OCI-M1 (cell line): ENCODE measurements at places on chromosomes 11 and 22.
A peak's percentile ranks its signal among the peaks of the same experiment; 100 is the strongest.

GRCh38 chr11:71269603-71270511, 17.5 kb upstream of the SHANK2 start:
- no peak for DNase-seq

DNA sequence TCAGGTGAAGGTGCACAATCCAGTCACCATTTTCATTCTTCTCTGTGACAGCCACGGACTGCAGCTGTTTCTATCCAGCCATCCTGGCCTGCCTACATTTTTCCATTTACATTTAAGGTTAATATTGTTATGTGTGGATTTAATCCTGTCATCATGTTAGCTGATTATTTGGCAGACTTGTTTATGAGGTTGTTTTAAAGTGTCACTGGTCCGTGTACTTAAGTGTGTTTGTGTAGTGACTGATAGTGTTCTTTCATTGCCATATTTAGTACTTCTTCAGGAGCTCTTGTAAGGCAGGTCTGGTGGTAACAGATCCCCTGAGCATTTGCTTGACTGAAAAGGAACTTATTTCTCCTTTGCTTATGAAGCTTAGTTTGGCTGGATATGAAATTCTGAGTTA, 364.2 kb downstream of the JRKL start:
- DNase-seq: no peak

- DNase-seq: no peak
Measured at GRCh38 chr11:126029805-126030204, 32.9 kb downstream of the CDON start.

DNA sequence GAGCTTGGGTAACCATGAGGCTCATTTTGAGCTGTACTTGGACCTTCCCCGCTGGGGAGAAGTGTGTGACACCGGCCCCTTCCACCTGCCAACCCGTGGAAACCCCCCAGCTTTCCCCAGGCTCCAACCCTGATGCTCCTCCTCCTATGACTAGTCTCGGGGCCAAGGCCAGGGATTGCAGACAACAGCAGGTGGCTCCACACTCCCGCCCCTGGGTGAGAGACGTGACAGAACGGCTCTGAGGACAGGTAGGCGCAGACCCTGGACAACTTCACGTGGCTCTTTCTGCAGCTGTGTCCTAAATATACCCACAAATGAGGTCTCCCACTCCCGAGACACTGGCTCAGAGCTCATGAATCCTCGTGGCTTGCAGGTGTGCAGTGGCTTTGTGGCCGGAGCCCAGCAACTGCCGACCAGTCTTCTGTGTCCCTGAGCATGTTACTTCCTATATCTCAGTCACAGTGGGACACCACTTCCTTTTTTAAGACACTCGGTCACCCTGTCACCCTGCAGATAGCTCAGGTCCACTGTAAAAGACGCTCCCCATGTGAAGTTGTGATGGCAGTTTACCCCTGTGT, 55.2 kb downstream of the NECTIN1 start:
- peak; percentile 76 for DNase-seq

GRCh38 chr11:75773595-75774353, 5.2 kb downstream of the DGAT2 start:
- peak; percentile 90 for DNase-seq

GRCh38 chr11:76612226-76612625, 58.3 kb downstream of the LRRC32 start:
- DNase-seq: no peak

DNA sequence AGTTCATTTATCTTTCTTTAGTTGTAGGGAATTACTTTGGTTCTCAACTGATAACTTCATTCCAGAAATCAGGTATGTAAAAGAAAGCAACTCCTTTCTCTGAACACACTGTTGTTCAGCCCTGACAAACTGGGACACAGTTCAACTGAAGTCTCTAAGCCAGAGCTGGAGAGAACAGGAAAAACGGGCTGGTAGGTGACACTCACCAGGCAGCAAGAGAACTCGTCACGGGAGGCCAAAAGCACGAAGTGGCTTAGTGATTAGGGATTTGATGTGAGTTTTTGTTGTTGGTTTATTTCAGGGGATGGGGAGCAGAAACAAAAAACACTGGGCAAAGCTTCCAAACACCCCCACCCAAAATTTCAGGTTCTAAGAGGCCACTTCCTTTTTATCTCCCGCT, 54.1 kb downstream of the MYH9 start:
- DNase-seq: no peak

DNA sequence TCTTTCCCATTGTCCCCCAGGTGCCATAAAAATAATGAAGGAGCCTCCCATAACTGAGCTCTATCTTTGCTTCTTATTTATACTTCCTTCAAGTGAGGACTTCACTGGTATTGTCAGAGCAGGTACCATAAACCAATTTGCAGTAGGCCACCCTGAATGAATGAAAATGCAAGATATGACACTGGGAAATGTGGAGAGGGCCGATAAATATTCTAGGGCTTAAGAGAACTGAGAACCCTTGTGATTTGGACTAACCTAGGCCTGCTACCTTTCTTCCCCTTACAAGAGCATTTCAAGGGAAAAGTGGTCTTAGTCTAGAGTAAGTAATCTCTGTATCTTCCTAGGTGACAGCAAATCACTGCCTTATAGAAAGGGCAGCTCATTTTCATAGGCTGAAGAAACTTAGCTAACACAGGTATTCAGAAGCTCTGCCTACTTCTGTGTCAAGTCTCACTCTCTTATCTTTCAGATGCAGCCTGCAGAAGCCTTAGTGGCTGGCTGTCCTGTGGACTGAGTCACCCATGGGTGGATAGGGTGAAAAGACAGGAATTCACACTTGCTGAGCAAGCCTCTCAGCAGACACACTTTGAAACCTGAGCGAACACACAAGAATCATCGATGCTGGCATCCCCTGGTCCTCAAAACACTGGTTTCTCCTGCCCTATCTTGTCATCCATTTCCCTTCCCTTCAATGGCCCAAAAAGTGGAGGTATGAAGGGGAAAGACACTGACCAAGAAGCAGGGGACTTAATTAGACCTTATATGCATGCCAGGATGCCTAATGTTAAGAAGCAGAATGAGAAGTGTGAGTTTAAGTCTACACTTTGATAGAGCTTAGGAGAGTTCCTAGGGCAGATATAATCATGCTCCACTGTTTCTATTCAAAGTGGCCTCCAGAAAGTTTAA, 15.2 kb downstream of the NRIP3 start:
- DNase-seq: peak; percentile 87

DNA sequence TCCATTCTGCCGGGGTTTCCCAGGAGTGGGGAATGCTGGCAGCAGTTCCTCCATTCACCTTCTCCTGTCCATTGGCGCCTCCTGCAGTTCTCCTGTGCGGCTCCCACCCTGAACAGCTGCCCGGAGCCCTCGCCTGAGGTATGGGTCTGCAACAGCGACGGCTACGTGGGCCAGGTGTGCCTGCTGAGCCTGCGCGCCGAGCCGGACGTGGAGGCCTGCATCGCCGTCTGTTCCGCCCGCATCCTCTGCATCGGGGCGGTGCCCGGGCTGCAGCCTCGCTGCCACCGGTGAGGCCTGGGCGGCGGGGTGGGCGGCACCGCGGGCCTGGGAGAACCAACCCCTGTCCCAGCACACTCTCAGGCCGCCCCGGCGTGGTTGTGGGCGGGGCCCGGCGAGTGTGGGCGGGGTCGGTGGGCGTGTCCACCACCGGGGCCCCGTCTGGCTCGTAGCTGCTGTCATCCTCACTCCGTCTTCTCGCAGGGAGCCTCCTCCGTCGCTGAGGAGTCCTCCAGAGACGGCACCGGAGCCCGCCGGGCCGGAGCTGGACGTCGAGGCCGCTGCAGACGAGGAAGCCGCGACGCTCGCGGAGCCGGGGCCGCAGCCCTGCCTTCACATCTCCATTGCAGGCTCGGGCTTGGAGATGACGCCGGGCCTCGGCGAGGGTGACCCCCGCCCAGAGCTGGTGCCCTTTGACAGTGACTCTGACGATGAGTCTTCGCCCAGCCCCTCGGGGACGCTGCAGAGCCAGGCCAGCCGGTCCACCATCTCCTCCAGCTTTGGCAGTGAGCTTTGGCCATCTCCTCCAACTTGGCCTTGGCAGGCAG, 14.0 kb upstream of the RELT start:
- DNase-seq: no peak

- peak; percentile 52 for DNase-seq
Measured at GRCh38 chr11:66851698-66852465, 5.0 kb upstream of the LRFN4 start.

- DNase-seq: peak; percentile 94
Measured at GRCh38 chr11:77851503-77851902, 30.6 kb downstream of the AAMDC start.

- DNase-seq: no peak
Measured at GRCh38 chr22:27740202-27740748, 61.3 kb downstream of the MN1 start.

- DNase-seq: no peak
Measured at GRCh38 chr11:121372671-121373429, 79.3 kb upstream of the SORL1 start.

GRCh38 chr11:130571947-130572584, 123.6 kb downstream of the ADAMTS15 start:
- DNase-seq: no peak

DNA sequence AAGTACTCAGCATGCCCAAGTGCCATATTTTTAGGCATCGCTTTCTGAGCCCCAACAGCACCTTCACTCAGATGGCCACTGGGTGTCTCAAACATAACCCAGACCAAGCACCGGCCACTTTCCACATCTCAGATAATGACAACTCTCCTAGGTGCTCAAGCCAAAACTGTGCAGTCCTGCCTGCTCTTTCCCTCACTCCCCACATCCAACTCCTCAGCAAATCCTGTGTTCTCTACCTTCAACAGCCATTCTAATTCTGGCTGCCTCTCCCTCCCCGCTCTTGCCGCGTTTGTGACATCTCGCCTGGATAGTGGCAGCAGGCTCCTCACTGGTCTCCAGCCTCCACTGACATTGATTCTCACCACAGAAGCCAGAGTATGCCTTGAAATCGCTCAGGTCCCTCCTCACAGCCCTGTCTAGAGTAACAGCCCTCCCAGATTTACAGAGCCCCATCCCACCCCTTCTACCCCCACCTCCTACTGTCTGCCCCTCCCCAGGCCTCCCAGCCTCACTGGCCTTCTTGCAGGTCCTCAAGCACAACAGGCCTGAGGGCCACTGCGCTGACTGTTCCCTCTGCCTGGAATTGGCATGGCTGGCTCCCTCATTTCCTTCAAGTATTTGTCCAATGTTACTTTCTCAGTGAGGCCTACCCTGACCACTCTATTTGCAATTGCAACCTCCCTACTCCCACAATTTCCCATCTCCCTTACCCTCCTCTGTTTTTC, 1.3 kb upstream of the PHETA2 start:
- no peak for DNase-seq

DNA sequence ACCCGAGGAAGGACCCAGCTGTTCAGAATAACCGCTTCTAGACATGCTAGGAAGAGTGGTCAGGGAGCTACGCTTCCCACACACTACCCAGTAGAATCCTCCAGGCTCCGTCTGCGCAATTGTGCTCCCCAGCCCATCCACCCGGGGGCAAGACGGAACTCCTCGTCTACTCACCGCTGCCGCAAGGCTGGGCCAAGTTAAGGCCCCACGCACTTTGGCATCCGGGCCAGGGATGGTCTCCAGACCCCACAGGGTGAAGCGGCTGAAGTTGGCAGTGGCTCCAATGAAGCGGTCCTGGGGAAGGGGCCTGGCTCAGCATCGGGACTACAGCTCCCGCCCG, 757 bp downstream of the RNASEH2C start:
- peak; percentile 70 for DNase-seq

GRCh38 chr22:44369916-44370801, 57.4 kb upstream of the SHISAL1 start:
- DNase-seq: no peak

GRCh38 chr11:44866286-44866685, 84.4 kb downstream of the TP53I11 start:
- no peak for DNase-seq

- DNase-seq: no peak
Measured at GRCh38 chr11:116052603-116053547, 548.7 kb upstream of the CADM1 start.

- no peak for DNase-seq
Measured at GRCh38 chr11:2378527-2379210, 1.6 kb downstream of the CD81 start.

DNA sequence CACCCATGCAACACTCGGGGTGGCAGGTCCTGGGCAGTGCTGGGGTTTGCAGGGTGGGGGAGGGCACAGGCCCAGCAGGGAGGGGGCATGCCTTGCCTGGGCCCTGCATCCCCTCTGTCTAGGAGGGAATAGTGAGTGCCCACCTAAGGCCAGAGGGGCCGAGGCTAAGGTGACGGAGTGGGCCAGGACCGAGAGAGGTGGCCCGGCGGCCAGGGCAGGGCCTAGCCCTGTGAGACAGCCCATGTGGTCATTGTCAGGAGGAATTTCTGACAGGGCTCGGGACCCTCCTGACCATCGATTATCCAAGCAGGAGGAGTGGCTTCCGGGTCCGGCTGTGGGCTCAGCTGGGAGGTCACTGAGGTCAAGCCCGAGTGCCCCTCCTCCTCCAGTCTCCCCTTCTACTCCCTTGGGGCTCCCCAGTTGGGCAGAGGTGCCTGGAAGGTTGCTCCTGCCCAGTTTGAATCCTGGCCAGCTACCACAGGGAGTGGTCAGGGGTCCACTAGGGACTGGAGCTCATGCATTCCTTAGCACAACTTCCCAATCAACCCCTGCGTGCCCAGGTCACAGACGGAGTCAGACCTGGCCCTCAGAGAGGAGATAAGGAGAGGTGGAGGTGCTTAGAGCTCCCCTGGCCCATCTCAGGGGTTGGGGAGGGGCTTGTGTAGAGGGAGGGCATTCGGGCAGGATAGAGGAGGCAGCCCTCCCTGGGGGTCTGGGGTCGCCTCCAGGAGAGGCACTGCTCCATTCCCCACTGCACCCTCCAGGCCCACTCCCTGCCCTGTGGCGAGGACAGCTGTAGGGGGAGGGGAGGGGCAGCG, 14.7 kb downstream of the GP1BB start:
- no peak for DNase-seq

DNA sequence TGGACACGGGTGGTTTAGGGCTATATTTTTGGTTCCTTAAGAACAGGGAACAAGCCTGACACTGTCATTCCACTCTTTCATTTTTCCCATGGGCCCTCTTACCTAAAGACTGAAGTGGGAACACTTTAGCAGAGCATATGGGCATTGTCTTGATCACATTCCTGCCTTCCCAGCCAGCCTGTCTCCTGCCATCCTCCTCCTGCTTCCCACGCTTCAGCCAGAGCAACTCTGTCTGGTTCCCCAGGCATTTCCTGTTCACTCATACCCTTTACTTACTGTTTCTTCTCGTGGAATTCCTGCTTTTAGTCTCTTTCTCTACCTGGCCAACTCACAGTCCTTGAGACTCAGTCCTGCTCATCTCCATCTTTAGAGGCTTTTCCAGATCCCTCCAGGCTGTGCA, 22.8 kb downstream of the MRPL16 start:
- DNase-seq: no peak

- no peak for DNase-seq
Measured at GRCh38 chr11:73372375-73372993, 3.7 kb upstream of the RELT start.

DNA sequence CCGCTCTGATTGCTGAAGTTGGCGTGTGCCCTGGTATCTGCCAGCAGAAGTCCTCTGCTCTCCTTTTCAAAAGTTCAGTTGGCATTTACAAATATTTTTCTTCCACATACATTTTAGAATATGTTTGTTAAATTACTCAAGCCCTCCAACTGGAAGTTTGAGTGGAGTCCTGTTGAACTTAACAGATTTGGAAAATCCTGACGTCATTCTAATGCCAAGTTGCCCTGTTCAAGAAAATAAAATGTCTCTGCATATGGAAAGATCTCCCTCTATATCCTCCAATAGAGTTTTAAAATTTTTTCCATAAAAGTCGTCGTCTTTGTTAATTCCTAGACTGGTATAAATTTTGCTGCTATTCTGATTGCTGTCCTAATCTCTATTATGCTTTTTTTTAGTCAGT, 3.3 kb downstream of the KCNQ1OT1 start:
- no peak for DNase-seq
